ENCODE measurements at places on chromosomes 11 and 22. TPM values are rescaled to one million over a fixed set of nuclear protein-coding genes. Genes with fewer than 3 reads are reported as not detected.

Gene KREMEN1
- total RNA-seq = 10.1 TPM

Gene SHANK3
- total RNA-seq = 8.6 TPM

Gene RASSF10
- total RNA-seq = 0.27 TPM

Gene SCN4B
- 2.9 TPM for total RNA-seq

Gene SLC5A1
- total RNA-seq = 0.14 TPM

Gene INPP5J
- 0.59 TPM for total RNA-seq

Gene ESAM
- total RNA-seq = 18.7 TPM

Gene NDUFC2
- total RNA-seq = 73.8 TPM

Gene ARL2
- total RNA-seq = 84.0 TPM

Gene OR51B4
- total RNA-seq = 0.35 TPM

Gene CASP5
- not detected for total RNA-seq

Gene MS4A7
- total RNA-seq = 45.9 TPM

Gene SLC25A18
- total RNA-seq = 6.2 TPM

Gene AIP
- total RNA-seq = 131 TPM

Gene PHOX2A
- total RNA-seq = not detected

Gene HTR3B
- not detected for total RNA-seq

Gene SMPD1
- total RNA-seq = 32.5 TPM

Gene LRRC10B
- 0.59 TPM for total RNA-seq

Gene OAF
- total RNA-seq = 29.2 TPM

Gene RPUSD4
- total RNA-seq = 37.4 TPM

Gene SYT8
- total RNA-seq = 2.0 TPM

Gene SCGB2A2
- not detected for total RNA-seq

Gene HIKESHI
- 75.9 TPM for total RNA-seq

Gene OR4X2
- not detected for total RNA-seq

Gene UBXN1
- total RNA-seq = 55.4 TPM

Gene AMBRA1
- 41.8 TPM for total RNA-seq

Gene NPAS4
- 1.5 TPM for total RNA-seq

Gene IGSF9B
- 6.5 TPM for total RNA-seq
